ENCODE measurements at places on chromosomes 3 and 15.

GRCh38 chr3:25889525-25889917, 99.6 kb downstream of the OXSM start:
- DNase-seq = no peak

DNA sequence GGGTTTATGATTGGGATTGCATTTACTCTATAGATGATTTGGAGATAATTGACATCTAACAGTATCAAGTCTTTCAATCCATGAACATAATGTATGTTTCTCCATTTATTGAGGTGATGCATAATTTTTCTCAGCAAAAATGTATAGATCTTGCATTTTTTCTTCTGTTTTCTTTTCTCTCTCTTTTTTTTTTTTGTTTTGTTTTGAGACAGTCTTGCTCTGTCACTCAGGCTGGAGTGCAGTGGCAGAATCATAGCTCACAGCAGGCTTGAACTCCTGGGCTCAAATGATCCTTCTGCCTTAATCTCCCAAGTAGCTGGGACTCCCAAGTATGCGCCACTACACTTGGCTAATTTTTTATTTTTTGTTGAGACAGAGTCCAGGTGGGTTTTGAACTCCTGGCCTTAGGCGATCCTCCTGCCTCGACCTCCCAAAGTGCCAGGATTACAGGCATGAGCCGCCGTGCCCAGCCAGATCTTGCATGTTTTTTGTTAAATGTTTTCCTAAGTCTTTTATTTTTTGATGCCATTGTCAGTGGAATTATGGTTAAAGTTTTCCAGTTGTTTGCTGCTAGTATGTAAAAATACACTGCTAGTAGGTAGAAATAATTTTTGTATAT, 3.1 kb downstream of the LMLN start:
- no peak for DNase-seq

DNA sequence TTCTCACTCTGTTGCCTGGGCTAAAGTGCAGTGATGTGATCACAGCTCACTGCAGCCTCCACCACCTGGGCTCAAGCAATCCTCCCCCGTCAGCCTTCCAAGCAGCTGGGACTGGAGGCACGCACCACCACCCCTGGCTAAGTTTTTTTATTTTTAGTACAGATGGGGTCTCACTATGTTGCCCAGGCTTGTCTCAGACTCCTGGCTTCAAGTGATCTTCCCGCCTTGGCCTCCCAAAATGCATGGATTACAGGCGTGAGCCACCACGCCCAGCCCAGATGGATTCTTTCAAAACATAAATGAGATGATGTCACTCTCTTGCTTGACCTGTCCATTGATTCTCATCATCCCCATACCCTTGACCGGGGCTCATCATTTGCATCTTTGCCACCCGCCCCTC, 72.6 kb upstream of the SLC6A6 start:
- DNase-seq = no peak

GRCh38 chr3:187974871-187975271, 179.1 kb upstream of the LPP start:
- no peak for DNase-seq

- DNase-seq = no peak
Measured at GRCh38 chr3:106008766-106009165, 140.0 kb upstream of the CBLB start.

DNA sequence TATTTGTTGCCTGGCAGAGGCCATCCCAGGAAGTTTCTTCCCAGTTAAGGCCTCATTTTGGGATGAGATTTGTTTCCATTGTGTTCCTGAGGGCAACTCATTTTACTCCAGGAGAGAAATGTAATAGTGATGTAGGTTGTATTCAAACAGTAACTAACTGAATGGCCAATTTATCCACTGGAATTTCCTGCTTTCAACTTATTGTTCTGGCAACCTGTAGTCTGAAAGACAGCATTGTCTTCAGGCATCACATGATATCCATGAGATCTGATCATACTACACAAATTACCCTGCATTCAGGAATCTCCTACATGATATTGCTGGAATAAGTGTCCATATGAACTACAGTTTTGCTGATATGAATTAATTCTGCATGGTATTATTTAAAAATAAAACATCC, 79.5 kb upstream of the FGF7 start:
- DNase-seq = no peak

DNA sequence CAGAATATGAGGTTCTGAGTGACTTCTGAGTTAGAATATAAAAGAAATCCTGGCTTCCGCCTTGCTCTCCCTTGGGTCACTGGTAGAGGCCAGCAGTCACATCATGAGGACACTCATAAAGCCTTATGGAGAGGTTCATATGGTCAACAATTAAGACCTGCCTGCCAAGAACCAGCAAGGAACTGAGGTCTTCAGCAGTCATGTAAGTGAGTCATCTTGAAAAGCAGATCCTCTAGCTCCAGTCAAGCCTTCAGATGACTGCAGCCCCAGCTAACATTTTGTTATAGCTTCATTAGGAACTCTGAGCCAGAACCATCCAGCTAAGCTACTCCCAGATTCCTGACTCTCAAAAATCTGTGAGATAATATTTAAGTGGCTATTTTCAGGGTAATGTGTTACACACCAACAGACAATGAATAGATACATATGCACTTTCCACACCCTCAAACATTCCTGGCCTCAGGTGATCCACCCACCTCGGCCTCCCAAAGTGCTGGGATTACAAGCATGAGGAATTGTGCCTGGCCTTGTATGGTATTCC, 447.2 kb downstream of the SHQ1 start:
- no peak for DNase-seq

GRCh38 chr15:70165716-70166284, 68.1 kb upstream of the TLE3 start:
- no peak for DNase-seq

GRCh38 chr3:126103121-126104027, 19.4 kb upstream of the SLC41A3 start:
- no peak for DNase-seq

DNA sequence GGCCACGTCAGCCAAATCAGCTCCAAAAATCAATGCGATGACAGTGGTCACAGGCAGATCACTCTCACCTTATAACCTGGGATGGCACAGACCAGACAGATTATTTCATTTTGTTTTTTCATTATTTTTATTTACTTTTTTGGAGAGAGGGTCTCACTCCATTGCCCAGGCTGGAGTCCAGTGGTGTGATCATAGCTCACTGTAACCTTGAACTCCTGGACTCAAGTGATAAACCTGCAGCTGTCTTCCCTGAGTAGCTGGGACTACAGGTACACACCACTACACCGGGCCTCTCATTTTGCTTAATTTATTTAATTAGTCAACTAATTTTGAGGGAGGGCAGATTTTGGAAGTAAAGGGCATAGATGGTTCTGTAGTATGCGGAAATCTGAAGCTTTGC, 51.2 kb upstream of the ICE2 start:
- no peak for DNase-seq

DNA sequence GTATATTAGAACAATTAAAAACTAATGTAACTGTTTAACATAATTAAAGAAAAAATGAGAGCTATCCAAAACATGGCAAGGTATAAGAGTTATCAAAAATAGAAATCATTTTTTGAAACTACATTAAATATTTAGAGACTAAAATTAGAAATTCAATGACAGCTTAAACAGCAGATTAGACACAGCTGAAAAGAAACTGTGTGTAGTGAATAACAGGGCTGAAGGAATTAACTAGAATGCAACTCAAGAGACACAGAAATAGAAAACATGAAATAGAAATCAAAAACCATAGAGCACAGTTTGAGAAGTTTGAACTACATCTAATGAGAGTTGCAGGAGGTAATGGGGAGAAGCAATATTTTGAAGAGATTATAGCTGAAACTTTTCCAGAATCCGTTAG, 59.9 kb upstream of the FBN1 start:
- no peak for DNase-seq

- no peak for DNase-seq
Measured at GRCh38 chr3:98199020-98199419, 32.5 kb downstream of the OR5H15 start.

- no peak for DNase-seq
Measured at GRCh38 chr3:188294113-188294512, 140.2 kb downstream of the LPP start.

DNA sequence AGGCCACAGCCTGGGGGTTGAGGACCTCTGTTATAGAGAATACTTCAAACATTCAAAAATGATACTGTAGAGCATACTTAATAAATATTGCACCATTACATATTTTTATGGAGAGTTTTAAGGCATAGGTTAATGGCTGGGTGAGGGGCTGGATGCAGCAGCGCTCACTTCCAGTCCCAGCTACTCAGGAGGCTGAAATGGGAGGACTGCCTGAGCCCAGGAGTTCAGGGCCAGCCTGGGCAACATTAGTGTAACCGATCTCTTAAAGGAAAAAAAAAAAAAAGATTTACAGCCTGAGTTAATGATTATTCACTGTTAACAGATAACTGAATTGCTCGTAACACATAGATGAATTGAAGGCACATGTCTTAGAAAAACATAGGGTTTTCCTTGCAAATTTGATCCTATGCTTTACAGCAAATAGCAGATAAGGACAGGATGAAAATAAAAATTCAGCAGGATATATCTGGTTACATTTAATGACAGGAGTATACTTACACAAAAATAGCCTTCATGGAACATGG, 282.9 kb downstream of the TBC1D5 start:
- DNase-seq = no peak

DNA sequence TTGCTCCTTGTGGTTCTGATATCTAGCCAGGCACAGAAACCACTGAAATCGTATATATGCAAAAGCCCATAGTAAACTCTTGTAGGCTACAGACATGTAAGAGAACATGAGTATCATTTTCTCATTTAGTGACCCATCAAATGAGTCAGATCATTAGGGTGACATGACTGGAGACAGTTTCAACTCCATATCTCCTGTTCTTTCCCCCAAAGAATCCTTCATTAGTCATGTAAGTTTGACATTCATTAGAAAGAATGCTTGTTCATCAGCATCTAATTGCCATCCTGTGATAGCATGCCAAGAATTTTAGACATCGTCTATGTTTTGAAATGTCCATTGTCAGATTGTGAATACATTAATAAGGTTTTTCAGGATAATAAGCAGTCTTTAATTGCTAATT, 264.9 kb upstream of the TPM1 start:
- DNase-seq = no peak

DNA sequence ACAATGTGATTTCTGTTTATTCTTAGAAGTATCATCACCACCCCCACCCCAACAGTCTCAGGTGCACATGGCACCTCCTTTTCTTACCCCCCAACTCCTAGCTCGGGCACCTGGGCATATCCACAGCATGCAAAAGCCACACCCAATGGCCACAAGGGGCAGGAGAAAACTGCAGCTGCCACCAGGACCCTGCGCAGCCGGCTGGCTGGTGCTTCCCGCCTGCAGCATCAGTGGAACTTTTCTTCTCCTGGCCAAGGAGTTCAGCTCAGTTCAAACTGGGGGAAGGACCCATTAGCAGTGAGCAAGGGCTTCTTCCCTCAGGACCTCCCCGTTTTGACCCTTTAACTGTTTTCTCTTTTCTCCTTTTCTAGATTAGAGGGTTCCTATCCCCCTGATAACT, 44.8 kb downstream of the TM4SF18 start:
- no peak for DNase-seq

- DNase-seq = no peak
Measured at GRCh38 chr15:73530649-73531048, 87.7 kb downstream of the REC114 start.

DNA sequence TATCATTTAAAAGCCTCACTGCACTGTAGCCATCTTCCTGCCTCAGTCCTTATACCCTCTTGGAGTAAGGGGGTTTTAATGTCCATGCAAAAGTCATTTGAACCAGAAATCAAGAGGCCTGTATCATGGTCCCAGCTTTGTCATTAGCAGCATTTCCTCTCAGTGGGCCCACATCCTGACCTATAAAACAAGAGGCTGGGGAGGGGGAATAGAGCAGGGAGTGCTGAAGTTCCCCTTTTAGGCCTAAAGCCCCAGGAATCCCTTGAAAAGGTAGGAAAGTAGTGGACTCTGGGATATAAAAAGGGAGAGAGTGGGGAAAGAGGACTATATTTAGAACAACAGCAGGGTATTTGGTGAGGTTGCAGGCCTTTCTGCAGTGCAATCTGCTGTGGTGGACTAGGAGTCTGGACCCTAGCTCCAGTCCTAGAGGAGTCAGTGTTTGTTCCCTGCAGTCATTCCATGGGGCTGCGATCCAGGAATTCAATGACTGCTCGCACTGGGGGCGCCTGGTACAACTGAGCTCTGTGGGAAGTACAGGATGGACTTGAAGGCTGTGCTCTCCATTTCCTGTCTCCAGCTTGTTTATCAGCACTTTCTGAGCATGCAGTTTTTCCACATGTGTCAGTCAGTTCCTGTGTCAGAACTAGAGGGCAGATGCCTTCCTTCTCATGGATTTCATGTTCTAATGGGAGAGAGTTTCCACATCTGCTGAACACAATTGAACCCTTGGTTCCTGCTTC, 46.8 kb downstream of the PDHB start:
- no peak for DNase-seq

DNA sequence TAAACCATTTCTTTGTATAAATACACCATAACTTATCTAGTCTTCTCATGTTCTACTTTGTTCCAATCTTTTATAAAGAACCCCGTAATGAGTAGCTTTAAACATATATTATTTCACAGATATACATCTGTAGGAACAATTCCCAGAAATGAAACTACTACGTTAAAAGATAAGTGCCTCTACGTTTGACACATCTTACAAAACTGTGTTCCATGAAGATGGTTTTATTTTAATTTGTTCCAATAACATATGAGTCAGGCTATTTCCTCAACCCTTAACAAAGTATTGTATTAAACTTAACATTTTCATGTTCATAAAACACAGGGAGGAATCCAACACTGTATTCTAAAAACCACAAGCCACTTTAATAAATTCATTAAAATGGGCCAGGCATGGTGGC, 52.9 kb downstream of the TRPM7 start:
- DNase-seq = no peak

GRCh38 chr15:83200162-83200561, 7.5 kb downstream of the HDGFL3 start:
- no peak for DNase-seq

- no peak for DNase-seq
Measured at GRCh38 chr3:125185805-125186204, 26.7 kb downstream of the SLC12A8 start.

GRCh38 chr3:59545374-59545773, 495.5 kb upstream of the CFAP20DC start:
- DNase-seq = no peak

- DNase-seq = no peak
Measured at GRCh38 chr3:66998904-66999235, 763 bp downstream of the KBTBD8 start.

- DNase-seq = no peak
Measured at GRCh38 chr15:47367726-47368390, 349.4 kb upstream of the SEMA6D start.

DNA sequence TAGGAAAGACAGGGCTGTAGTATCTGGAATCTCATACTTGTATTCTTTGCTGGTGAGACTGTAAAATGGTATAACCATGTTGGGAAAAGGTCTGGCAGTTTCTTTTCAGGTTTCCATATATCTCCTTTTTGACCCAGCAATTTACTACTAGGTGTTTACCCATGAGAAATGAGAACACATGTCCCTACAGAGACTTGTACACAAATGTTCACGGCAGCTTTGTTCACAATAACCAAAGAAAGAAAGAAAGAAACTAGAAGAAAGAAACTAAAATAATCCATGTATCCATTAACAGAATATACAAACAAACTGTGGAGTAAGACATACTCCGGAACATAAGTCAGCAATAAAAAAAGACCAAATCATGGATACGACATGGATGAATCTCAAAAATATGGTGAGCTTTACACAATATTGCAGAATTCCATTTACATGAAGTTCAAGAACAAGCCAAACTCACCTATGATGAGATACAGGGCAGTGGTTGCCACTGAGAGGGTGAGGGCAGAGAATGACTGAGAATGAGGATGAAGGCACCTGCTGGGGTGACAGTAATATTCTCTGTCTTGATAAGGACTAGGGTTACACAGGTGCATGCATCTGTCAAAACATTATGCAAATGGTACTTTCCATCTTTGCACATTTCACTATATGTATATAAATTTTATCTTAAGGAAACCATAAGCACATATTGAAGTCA, 2.7 kb downstream of the RFTN1 start:
- DNase-seq = no peak
